Tibial nerve (tissue), 4 donors: ENCODE measurements at places on chromosomes 3 and 15. TPM values are rescaled to one million over a fixed set of nuclear protein-coding genes. Genes with fewer than 3 reads are reported as not detected.

- DNase-seq, result no peak
These were observed 111.1 kb upstream of the HACD2 start for GRCh38 chr3:123695731-123696640.

- no peak for DNase-seq
These were observed 4.0 kb downstream of the VILL start for GRCh38 chr3:37994639-37994972.

The LMAN1L gene
- total RNA-seq, result not detected

- DNase-seq, result no peak
These were observed 103.7 kb downstream of the MEIS2 start for GRCh38 chr15:36996538-36997181.

- no peak for DNase-seq
These were observed 17.0 kb upstream of the NEO1 start for GRCh38 chr15:73035221-73035620.

- no peak for DNase-seq
These were observed 2.8 kb upstream of the DNAH1 start for GRCh38 chr3:52313188-52313773.

DNA sequence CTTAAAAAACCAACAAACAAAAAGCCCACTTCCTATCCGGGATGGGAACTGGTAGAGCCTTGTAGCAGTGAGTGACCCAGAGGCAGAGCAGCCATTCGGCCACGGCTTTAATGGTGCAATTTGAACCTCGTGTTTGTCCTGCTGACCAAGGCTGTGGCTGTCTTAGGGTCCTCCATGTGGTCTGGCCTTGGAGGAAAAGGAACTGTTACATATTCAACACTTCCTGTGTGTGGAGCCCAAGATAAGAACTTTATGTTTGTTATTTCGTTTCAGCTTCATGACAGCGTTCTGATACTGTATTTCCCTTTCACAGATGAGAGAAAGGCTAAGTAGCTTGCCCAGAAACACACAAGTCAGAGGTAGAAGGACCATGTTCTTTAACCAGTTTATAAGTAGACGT is 269.8 kb downstream of the SV2B start:
- DNase-seq, result no peak

GRCh38 chr3:138862531-138862923 is 27.8 kb upstream of the PIK3CB start:
- no peak for DNase-seq

- DNase-seq, result no peak
These were observed 80.1 kb upstream of the CHRM5 start for GRCh38 chr15:33888176-33888575.

The FBXW12 gene
- not detected for total RNA-seq

The GPR171 gene
- 0.84 TPM for total RNA-seq

The CPN2 gene
- not detected for total RNA-seq

DNA sequence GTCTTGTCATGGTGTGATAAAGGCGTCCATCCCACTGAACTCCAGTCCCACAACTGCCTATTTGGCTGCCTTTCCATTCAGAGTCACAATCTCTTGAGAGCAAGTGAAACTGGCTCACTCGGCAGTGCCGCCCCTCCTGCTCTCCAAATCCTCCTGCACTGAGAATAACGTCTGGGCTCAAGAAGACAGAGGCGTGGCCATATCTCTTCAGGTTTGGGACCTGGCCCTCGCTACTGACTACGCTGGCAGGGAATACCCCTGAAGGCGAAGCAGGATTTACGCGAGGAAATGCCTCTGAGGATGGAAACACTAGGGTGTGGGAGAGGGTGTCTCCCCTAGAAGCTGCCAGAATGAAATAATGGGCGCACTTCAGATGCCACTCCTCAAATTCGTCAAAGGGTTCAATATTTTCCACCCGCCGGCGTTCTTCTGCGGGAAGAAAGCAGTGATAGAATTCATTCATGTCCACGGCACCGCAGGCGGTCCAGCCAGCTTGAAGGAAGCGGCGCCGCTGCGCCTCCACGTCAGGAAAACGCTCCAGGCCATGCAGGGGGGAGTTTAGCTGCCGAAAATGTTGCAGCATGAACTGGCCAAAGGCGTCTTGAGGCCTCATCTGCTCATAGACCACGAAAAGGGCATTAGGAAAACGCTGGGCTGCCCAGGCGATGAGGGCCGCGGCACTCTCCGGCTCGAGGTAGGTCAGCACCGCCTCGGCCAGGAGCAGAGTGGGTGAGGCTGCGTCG is 985 bp downstream of the LCMT2 start:
- no peak for DNase-seq

- DNase-seq, result peak; percentile 52
These were observed 106.7 kb downstream of the GHSR start for GRCh38 chr3:172341482-172342059.

- DNase-seq, result no peak
These were observed 225.6 kb upstream of the UBE2E1 start for GRCh38 chr3:23580096-23580713.

The CD96 gene
- total RNA-seq, result 0.44 TPM

The ARL6 gene
- 18.6 TPM for total RNA-seq

The TOPAZ1 gene
- not detected for total RNA-seq

The TMC3 gene
- not detected for total RNA-seq

The SPINT1 gene
- total RNA-seq, result 5.4 TPM

DNA sequence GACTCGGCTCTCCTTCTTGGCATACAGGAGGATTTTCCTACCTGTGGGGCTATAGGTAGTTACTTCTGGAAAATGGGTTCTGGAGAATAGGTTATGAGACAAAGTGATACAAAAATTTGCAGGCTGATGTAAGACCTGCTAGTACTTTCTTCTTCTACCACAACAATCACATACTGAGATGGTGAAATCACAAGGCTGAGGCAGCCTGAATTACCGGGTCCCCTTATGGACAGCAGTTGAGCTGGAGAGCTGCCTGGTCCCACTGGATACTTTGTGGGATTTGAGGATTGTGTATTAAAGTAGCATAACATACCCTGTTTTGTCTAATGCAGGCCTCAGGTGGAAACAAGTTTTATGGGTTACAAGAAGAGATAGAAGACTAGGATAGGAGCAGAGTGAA is 86.5 kb upstream of the FAM98B start:
- DNase-seq, result no peak

The MEX3B gene
- total RNA-seq, result 1.9 TPM

DNA sequence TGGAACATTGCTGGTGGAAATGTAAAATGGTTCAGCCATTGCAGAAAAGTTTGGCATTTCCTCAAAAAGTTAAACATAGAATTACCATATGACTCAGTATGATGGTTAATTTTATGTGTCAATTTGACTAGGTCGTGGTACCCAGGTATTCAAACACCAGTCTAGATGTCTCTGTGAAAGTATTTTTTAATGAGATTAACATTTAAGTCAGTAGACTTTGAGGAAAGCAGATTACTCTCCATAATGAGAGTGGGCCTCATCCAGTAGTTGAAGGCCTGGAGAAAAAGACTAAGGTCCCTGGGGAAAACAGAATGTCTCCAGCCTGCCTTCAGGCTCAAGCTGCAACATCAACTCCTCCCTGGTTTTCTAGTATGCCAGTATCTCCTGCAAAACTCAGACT is 42.3 kb upstream of the TMEM87A start:
- no peak for DNase-seq
